Activated T-cell treated with anti-CD3 and anti-CD28 coated beads, Interleukin-2, amount 50 U/mL, for 24 hours (primary cell): ENCODE measurements at places on chromosomes 11 and 22.
A peak's percentile ranks its signal among the peaks of the same experiment; 100 is the strongest.

GRCh38 chr22:48856308-48856615 is 971.4 kb downstream of the BRD1 start:
- DNase-seq = no peak

GRCh38 chr11:2205214-2205720 is 33.7 kb upstream of the TH start:
- peak; percentile 2 for DNase-seq

GRCh38 chr22:21642584-21643448 is 714 bp downstream of the SDF2L1 start:
- peak; percentile 78 for DNase-seq

DNA sequence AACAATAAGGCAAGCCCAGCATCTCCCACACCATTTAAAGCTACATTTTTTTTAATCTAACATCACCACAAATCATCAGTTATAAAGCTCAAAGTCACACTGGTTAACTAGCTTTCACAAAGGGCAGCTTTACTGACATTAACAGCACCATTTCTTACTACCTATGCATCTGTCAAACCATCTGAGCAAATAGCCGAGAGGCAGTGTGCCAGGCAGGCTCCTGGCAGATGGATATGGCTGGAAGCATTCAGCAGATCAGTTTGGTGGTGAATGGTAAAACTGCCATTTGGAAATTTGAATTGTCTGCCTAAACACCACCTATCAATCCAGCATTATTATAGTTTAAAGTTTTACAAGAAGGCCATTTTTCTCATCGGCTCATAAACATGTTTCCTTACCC is 131.2 kb downstream of the TTC28 start:
- no peak for DNase-seq

DNA sequence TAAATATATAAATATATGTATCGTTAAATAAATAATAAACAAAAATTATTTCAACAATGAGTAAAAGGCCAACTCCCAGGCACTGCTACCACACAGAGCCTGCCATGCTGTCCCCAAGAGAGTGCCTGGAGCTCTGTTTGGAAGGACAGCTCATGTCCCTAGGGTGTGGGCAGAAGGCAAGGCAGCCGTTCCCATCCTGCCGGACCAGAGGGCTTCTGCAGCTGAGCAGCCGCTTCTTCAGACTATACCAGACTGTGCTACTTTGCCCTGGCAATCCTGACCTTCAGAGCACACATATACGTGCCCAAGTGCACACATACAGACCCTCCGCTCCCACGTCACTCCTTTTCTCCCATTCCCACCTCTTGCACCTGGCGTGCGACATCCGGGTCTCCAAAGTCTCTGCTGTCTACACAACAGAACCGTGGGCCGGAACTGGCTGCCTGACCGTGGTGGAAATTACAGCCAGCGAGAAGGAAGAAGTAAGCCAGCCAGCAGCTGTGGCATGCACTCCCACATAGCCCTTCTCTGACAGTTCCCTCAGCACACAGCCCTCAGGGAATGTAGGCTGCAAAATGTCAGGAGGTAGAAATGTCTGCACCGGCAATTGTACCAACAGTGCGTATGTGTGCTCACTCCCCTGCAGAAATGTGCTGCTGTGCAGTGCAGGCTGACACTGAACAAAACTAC is 24.0 kb downstream of the PAX6 start:
- DNase-seq = no peak

- peak; percentile 44 for DNase-seq
Measured at GRCh38 chr11:35013514-35014233, 97.3 kb downstream of the PDHX start.

- peak; percentile 69 for DNase-seq
Measured at GRCh38 chr11:3920148-3920852, 64.8 kb downstream of the STIM1 start.

DNA sequence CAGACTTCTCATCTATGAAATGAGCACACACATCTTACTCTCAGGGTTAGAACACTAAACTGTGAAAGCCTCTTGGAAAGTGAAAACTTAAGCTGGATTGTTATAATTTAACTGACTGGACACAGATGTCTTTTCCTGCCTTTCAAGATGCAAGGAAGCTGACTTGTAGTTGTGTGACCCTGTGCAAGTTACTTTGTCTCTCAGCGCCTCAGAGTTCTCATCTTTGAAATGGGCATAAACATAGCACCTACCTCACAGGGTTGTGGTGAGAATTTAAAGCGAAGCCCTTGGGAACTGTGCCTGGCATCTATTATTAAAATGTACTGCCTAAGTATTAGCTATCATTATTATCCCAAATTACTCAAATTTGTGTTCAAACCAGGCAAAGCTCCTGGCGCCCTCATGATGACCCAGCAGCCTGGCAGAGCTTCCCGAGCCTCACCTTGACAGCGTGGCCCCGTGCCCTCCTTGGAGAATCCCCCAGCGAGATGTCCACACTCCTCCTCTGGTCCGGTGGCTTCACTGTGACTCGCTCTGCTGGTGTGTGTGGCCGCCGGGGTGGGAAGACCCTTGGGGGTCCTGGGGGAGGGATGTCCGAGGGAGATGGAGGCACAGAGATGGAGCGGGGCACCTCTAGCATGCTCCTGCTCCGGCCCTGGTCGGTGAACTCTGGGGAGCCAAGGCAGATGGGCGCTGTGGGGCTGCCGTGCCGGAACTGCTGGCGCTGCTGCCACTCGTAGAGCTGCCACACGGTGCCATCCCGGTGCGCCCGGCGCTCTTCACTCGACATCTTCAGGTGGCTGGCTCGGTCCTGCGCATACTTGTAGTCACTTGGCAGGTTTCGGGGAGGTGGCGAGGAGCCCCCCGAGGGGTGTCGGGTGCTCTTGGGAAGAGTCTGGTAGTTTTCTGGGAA is 78.2 kb downstream of the C11orf58 start:
- no peak for DNase-seq

GRCh38 chr11:134756811-134757540 is 344.9 kb upstream of the B3GAT1 start:
- DNase-seq = no peak

DNA sequence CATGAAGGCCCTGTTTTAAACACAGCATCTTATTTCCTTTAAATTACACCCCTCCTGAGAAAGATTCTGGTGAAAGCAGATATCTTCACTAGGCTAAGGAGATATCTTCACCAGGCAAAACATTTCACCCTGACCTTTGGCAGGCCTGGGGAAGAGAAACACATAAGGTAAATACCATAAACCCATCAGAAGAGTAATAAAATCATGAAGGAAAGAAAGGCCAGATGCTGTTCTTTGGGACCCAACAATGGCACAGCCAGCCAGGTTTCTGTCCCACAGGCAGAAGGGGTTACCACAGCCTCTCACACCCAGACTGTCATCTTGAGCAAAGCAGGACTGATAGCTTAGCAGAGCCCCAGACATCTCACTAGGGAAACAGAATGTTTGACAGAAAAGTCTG is 125.4 kb downstream of the CCDC34 start:
- DNase-seq = no peak

- no peak for DNase-seq
Measured at GRCh38 chr11:26065944-26066343, 266.0 kb upstream of the ANO3 start.

DNA sequence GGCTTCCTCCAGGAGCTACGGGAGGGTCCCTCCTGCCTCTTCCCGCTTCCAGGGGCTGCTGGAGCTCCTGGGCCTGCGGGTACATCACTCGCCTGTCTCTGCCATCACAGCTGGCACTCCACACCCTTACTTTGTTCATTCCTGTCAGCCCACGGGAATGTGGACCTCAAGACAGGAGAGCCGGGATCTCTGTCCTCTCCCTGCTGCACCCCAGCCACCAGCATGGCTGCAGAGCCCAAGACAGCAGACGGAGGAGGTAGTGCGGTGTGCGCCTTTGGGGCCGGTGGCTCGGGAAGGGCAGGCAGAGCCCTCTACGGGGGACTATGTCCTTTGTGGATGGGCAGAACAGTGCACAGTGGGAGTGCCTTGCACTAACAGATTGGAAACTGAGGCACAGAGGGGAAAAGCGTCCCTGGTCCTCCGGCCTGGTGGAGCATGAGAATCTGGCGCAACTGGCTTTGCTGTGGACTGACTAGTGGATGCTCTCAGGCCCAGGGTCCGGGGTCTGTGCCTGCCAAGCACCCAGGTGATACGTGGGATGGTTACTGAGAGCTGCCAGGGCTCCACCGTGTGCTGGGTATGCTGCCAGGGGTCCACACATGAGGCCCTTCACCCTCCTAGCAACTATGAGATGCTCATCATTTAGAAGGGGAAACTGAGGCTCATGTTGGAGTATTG is 47.3 kb downstream of the IGF2 start:
- no peak for DNase-seq
